CD4-positive, CD25-positive, alpha-beta regulatory T cell (primary cell): ENCODE measurements at places on chromosomes 2 and 18. TPM values are rescaled to one million over a fixed set of nuclear protein-coding genes. Genes with fewer than 3 reads are reported as not detected.

DNA sequence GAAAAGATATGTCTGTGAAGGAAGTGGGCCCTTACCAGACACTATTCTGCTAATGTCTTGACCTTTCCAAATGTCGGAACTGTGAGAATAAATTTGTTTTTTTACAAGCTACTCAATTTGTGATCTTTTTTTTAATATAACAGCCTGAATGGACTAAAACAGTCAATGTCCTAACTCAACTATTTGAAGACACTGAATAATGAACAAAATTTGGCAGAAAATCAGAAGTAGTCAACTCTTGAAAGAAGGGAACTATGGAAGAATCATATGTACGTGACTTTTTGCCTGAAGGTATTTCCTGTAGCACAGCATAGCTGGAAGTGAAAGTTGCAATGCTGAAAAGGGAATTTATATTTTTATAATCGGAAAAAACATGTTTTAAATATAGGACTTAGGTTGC is 351.8 kb upstream of the TFPI start:
- no peak overlapping the region for H3K27ac ChIP-seq
- no peaks in the 10 kb centered on the region for H3K27me3 ChIP-seq
- H3K4me1 ChIP-seq = no peaks in the 10 kb centered on the region
- DNase-seq = no peak
- H3K36me3 ChIP-seq = no peaks in the 10 kb centered on the region

GRCh38 chr2:183035954-183036669 is 2.1 kb downstream of the NCKAP1 start:
- no peaks in the 10 kb centered on the region for H3K36me3 ChIP-seq
- peak overlapping the region; percentile 58 for H3K4me3 ChIP-seq
- peaks cover 35% of the 10 kb centered on the region for H3K4me1 ChIP-seq
- DNase-seq = no peak

GRCh38 chr18:33128581-33128980 is 311.9 kb downstream of the CCDC178 start:
- no peaks in the 10 kb centered on the region for H3K4me1 ChIP-seq
- no peaks in the 10 kb centered on the region for H3K27me3 ChIP-seq
- H3K27ac ChIP-seq = no peak overlapping the region
- DNase-seq = no peak
- H3K36me3 ChIP-seq = no peaks in the 10 kb centered on the region

GPR45 gene
- not detected for total RNA-seq

LYG1 gene
- total RNA-seq = 2.0 TPM

ERFE gene
- total RNA-seq = not detected

STON1 gene
- total RNA-seq = 3.4 TPM

C2orf72 gene
- not detected for total RNA-seq

DNA sequence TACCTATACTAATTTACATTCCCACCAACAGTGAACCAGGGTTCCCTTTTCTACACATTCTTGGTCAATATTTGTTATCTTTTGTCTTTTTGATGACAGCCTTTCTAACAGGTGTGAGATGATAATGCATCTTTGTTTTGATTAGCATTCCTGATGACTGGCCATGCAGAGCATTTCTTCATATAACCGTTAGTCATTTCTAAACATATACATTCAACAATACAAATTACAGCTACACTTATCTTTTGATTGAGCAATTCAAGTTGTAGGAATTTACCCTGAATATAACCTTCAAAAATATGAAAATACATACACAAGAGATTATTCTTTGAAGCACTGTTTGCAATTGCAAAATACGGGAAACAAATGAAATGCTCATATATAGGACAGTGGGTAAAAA is 94.9 kb downstream of the TMEM131 start:
- DNase-seq = no peak
- H3K36me3 ChIP-seq = peaks cover 7% of the 10 kb centered on the region
- H3K27me3 ChIP-seq = no peaks in the 10 kb centered on the region
- H3K27ac ChIP-seq = no peak overlapping the region

DNA sequence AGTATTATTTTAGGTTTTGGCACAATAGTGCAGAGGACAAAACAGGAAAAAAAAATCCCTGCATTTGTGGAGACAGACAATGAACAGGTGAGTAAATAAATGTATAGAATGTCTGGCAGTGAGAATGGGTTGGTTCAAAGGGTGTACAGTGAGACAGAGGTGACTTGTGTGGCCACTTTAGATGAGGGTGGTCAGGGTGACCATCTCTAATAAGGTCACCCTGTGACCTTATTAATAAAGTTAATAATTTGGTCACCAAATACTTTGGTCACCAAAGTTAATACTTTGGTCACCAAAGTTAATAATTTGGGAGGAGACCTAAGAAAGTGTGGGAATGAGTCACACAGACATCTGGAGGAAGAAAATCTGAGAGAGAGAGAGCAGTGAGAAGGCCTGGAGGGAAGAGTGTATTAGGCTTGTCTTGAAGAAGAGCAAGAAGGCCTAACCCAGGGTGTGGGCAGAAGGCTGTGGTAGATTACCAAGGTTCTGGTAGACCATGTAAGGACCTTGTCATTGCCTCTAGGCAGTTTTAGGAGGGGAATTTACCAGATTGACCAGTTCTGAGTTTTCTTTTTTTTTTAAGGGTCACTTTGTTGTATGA is 1368.4 kb upstream of the CELF4 start:
- H3K36me3 ChIP-seq = no peaks in the 10 kb centered on the region
- DNase-seq = no peak
- no peak overlapping the region for H3K27ac ChIP-seq
- no peaks in the 10 kb centered on the region for H3K27me3 ChIP-seq
- H3K4me3 ChIP-seq = no peak overlapping the region

TRIM43 gene
- total RNA-seq = not detected

DNA sequence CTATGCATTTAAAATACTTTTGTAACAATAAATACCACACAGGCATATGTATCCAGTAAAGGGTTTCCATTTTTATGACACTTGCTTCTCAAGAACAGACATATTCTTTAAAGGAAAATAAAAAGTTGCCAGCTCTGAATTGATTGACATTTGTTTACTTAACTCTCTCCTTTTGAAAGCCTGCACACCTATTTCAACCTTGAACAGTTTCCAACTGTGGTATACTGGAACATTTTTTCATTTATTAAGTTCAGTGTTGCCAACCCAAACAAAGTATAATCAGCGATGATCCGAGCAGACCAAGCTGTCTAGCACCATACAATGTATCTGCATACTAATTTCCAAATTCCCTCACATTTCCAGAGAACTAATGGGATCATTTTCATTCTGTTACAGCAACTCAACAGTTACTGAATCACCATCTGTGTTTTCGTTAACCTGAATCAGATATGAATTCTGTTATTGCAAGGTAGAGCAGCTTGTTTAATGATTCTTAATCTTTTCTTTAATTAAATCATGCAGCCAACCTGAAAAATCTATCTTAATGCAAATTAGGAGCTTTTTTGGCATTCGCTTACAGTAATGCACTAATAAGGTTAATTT is 725.5 kb upstream of the ZEB2 start:
- no peak for DNase-seq
- no peaks in the 10 kb centered on the region for H3K4me1 ChIP-seq
- H3K4me3 ChIP-seq = no peak overlapping the region
- H3K36me3 ChIP-seq = no peaks in the 10 kb centered on the region
- H3K27me3 ChIP-seq = no peaks in the 10 kb centered on the region

GKN2 gene
- total RNA-seq = not detected

DNA sequence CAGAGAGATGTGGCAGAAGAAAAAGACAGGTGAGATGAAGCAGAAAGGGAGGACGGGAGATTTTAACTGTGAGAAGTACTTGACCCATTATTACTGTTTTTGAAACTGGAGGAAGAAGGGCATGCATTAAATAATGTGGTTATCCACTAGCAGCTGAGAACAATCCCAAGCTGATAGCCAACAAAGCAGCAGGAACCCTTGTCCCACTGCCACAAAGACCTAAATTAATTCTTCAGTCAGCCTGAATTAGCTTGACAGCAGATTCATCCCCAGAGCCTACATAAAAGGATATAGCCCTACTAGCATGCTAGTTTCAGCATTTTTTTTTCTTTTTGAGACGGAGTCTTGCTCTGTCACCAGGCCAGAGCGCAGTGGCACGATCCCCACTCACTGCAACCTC is 19.5 kb upstream of the REG3A start:
- no peaks in the 10 kb centered on the region for H3K27me3 ChIP-seq
- H3K4me3 ChIP-seq = no peak overlapping the region
- no peak overlapping the region for H3K27ac ChIP-seq
- DNase-seq = no peak
- no peaks in the 10 kb centered on the region for H3K36me3 ChIP-seq
